ENCODE measurements at places on chromosomes 2 and 18.

- no peak for DNase-seq
These were observed 72.3 kb downstream of the MDH1 start for GRCh38 chr2:63661076-63661475.

DNA sequence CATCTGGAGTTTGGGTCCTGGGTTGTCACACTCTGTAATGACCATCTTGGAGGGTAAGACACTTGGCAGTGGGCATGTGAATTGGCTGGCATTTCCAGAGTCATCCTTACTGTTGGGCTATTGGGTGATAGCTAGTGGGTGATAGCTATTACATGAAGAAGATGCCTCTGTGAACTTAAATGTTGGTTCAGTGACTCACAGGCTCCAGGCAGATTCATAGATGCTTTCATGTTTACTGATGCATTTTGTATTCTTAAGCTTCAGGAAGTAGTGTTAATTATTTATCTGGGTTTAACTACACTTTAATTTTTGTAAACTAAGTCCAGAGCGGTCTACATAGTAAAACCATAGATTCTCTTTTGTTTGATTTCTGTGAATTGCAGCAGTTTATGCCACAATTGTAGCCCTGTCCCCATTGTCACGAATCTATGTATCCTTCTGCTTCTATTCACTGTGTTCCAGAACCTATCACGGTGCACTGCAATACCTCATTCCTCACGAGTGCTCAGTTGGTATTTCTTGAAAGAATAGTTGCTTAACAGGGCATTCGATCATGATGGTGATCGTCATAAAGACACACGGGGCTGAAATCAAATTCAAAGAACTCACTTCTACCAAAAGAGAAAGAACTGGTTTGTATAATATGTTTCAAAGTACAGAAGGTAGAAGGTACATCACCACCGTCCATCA, 79.7 kb downstream of the GBX2 start:
- DNase-seq, result no peak

- no peak for DNase-seq
These were observed 702.4 kb upstream of the RAB6C start for GRCh38 chr2:129276978-129277584.

DNA sequence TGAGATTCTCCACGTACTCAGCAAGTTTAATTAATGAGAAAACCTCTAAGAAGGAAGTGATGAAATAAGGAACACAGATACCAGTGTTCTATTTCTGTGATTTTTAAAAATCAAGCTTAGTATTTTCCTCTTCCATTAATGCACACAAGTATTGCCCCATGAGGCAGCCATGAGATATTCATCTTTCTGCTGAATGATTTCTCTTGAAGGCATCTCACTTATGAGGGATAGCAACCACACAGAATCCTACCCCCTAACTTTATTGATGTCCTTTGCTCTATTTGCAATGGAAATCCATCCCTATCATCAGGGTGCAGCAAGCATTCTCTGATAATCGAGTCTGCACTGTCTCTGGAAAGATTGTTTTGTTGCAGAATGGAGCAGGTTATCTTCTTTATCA, 244.1 kb upstream of the NRP2 start:
- no peak for DNase-seq

DNA sequence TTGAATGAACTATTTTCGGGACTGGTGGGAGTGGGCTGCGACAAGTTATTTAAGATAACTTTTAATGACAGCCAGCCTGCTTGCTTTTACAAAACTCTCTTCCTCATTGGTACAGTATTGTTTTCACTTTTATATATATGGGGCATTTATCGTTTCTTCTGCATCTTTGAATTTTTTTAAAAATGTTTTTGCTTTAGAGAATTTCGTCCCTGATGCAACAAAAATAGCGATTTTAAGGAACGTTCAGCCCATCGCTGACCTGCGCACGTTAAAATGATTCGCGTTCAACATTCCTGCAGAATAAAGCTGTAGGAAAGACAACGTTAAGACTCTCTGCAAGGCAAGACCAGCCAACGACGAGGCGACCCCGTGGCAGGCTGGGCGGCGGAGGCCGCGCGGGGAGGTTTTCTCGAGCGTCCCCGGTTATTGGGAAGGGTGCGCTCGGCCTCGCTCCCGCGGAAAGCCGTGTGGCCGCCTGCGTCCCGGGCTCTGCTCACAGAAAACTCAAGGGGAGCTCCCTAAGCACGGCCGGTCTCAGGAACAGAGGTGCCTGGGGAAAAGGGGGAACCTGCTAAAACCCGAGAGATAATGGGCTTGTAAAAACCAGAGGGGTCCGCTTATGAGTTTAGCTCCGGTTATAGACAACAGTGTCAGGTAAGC, 3.0 kb downstream of the PAX8 start:
- no peak for DNase-seq

- no peak for DNase-seq
These were observed 18.0 kb downstream of the GPR35 start for GRCh38 chr2:240643093-240643810.

DNA sequence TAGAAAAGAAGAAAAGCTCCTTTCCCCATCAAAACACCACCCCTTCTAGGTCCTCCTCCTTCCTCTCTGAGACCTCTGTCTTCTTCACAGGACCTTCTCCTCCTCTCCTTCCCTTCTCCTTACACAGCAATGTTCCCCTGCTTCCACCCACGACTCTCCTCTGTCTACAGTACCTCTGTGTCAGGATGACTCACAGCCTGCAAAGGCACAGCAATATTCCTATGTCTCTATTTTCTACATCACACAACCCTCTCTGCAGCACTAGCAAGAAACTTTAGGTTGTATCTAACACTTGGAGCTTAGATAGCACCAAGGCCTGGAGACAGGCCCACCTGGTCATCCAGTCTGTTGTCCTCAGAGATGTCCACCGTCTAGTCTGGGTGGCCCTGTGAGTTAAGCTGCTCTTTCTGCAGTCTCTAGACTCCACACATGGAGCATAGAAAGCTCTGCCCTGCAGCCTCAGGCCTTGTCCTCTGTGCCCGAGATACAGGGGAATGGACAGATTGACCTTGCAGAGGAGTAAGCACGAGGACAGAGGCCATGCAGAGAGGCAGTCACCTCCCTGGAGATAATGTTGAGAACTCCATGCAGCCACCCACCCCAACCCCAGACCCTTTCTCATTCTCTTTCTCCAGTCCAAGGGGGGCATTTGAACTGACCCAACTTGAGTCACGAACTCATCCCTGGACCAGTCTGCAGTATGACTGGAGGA, 212.0 kb downstream of the TNS1 start:
- DNase-seq, result no peak

GRCh38 chr2:62054916-62055450, 140.9 kb upstream of the B3GNT2 start:
- DNase-seq, result no peak

DNA sequence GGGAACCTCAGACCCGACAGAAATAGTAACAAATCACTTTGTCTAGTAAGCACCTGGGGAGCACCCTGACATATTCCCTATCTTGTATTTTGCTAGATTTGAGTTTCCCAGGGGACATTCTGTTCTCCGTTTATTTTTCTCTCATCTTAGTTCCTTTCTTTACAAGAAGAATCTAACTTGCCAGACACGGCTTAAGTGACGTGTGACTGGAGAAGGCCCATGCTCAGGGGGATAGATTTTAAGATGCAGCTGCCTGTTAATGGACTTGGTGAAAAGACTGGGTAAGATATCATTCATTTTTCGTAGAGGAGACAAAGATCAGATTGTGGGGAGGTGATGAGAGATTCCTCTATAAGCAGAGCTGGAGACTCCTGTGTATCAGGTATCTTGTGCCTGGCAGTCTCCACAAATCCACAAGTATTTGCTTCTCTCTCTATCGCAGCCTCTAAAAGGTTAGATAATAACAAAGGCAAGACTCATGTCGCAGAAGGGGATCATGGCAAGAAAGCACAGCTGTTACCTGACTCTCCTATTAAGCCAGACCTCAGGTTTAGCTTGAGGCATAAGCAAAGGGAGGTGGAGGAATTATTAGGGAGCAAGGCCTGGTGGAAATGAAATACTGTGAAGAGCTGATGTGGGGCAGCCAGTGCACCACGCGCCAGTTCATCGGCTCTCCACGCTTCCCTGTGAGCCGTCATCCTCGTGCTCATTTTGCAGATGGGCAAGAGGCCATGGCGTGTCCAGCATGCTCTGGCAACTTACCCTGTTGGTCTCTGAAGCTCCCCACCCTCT, 347.2 kb upstream of the TNP1 start:
- no peak for DNase-seq

GRCh38 chr2:241570961-241571581, 12.5 kb downstream of the BOK start:
- DNase-seq, result no peak

GRCh38 chr2:120666433-120666832, 69.2 kb upstream of the GLI2 start:
- no peak for DNase-seq

GRCh38 chr2:232636788-232637420, 3.5 kb downstream of the EFHD1 start:
- DNase-seq, result no peak
